ENCODE measurements at places on chromosomes 12 and 14. TPM values are rescaled to one million over a fixed set of nuclear protein-coding genes. Genes with fewer than 3 reads are reported as not detected.

DNA sequence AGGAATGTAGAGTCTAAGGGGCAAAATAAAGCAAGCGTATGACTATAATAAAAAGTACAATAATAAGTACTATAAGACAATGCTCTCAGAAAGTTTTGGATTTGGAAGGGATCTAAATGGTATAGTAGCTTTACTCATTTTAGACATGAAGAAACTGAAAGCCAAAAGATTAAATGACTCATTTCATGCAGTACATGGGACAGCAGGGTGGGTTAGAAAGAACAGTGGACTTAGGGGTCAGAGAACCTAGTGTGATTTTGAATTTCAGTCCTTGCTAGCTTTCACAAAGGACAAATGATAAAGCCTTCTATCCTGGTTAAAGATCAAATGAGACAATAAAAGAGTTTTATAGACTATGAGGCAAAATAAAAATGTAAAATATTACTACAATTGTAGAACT, 6.8 kb upstream of the LEMD3 start:
- DNase-seq: no peak

Gene PPM1H
- polyA plus RNA-seq: 29.2 TPM

GRCh38 chr12:71546322-71546861, 106.8 kb downstream of the LGR5 start:
- no peak for DNase-seq

- no peak for DNase-seq
These were observed 4.2 kb upstream of the ASPG start for GRCh38 chr14:104081261-104081835.

GRCh38 chr12:67515679-67516340, 132.7 kb upstream of the DYRK2 start:
- no peak for DNase-seq

- DNase-seq: no peak
These were observed 11.9 kb upstream of the SH2B3 start for GRCh38 chr12:111393700-111394300.

Gene NKX2-1
- polyA plus RNA-seq: not detected

- DNase-seq: no peak
These were observed 446.8 kb upstream of the SOX5 start for GRCh38 chr12:24396224-24396623.

DNA sequence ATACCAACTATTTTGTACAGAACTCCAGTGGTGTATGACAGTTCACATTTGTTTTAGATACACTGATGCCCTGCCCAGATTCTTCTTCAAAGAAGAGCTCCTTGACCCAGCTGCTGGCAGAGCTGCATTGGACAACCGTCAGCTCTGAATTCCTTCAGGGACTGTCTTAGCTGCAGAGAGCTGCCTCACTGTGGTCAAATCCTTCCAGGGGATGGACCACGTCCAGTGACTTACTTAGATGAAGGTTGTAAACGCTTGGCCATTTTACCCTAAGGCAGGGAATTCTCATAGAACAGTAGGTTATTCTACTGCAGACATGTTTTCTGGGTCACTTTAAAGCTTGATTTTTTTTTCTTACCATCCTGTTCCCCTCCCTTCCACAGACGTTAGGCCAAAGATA, 905.0 kb upstream of the ATXN7L3B start:
- DNase-seq: no peak

Gene CLEC4C
- polyA plus RNA-seq: not detected

DNA sequence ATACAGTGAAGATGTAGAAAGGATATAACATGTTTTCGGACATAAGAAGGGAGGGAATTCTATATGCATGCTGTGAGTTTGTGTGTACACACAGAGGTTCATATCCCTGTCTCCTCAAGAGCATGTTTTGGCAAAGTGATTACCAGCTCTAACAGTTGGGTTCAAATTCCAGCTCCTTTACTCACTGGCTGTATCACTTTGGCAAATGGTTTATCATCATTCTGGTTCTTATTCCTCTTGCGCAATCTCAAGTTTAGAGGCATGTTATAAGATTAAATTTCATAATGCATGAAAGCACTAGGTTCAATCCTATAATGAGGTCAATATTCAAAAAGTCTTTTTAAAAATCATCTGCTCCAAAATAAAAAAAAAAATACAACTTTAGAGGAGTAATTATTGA, 107.7 kb upstream of the LRFN5 start:
- DNase-seq: no peak

Gene KLRK1
- 0.87 TPM for polyA plus RNA-seq

Gene SLC17A8
- 0.24 TPM for polyA plus RNA-seq

GRCh38 chr14:55581342-55581771, 1.4 kb downstream of the KTN1 start:
- no peak for DNase-seq

- DNase-seq: no peak
These were observed 2.6 kb downstream of the WSCD2 start for GRCh38 chr12:108131657-108132126.

Gene CCDC198
- 182 TPM for polyA plus RNA-seq

Gene ANHX
- not detected for polyA plus RNA-seq

GRCh38 chr14:78674820-78675219, 504.6 kb downstream of the NRXN3 start:
- no peak for DNase-seq

- no peak for DNase-seq
These were observed 409.0 kb downstream of the DAD1 start for GRCh38 chr14:22180045-22180444.

- DNase-seq: no peak
These were observed 325.1 kb downstream of the ALG10 start for GRCh38 chr12:34347367-34347766.

- no peak for DNase-seq
These were observed 5.2 kb upstream of the FOS start for GRCh38 chr14:75273272-75274049.

Gene PRH2
- 0.64 TPM for polyA plus RNA-seq

DNA sequence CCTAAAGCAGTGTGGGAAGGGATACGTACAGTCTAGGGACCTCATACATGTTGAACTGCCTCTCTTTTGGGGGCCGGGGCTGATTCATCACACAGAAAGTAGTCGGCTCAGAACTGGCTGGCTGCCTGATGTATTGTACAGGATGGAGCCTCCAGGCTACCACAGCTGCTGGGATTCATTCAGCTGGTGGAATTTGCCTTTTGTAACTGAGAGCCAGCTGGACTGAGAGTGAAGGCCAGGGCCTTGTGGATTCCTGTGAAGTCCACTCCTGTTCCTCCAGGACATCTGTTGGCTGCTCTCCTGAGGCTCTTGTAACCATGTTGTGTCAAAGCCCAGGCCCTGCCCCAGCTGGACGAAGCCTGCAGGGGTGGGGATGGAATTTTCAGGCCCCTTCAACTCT, 116.3 kb upstream of the PRICKLE1 start:
- DNase-seq: no peak

- DNase-seq: no peak
These were observed 61.9 kb downstream of the ABCC9 start for GRCh38 chr12:21879312-21879711.

GRCh38 chr12:24304285-24304684, 354.8 kb upstream of the SOX5 start:
- DNase-seq: no peak

Measured in right renal cortex interstitium (tissue), 3 donors.